ENCODE measurements at places on chromosomes 2 and 18.
A peak's percentile ranks its signal among the peaks of the same experiment; 100 is the strongest.

GRCh38 chr2:165067643-165068486 is 112.5 kb upstream of the SLC38A11 start:
- peak; percentile 1 for DNase-seq

DNA sequence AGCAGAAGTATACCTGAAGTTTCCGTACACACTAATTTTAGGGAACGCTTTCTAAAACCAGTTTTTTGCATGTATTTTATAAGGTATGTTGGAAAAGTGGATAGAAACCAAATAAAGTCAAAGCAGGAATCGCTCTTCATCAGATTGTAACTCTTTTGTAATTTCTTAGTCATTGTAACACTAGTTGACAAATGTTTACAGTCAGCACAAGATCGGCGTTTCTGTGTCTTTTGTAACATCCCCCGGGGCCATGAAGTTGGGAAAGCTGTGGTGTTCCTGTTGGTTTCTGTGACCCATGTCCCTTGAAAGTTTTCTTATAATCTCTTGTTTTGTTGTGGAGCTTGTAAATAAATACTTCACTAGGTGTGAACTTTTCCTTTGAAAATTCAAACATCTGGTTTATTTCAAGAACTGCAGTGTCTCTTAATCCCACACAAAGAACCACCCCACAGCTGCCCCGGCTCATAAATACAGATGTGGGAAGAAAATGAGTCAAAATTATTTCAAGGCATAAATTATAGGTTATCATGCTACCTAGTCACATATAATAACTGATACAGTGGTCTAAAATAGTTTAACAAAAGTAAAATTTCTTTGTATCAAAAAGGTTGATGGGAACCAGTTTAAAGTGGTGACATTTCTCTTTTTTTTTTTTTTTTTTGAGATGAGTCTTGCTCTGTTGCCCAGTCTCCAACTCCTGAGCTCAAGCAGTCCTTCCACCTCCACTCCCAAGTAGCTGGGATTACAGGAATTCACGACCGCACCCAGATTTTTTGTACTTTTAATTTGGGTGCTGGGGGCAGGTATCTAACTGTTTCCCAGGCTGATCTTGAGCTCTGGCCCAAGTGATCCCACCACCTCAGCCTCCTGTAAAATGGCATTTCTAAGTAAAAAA is 751 bp upstream of the NMI start:
- DNase-seq: no peak

GRCh38 chr2:230774348-230774951 is 61.8 kb downstream of the CAB39 start:
- no peak for DNase-seq

DNA sequence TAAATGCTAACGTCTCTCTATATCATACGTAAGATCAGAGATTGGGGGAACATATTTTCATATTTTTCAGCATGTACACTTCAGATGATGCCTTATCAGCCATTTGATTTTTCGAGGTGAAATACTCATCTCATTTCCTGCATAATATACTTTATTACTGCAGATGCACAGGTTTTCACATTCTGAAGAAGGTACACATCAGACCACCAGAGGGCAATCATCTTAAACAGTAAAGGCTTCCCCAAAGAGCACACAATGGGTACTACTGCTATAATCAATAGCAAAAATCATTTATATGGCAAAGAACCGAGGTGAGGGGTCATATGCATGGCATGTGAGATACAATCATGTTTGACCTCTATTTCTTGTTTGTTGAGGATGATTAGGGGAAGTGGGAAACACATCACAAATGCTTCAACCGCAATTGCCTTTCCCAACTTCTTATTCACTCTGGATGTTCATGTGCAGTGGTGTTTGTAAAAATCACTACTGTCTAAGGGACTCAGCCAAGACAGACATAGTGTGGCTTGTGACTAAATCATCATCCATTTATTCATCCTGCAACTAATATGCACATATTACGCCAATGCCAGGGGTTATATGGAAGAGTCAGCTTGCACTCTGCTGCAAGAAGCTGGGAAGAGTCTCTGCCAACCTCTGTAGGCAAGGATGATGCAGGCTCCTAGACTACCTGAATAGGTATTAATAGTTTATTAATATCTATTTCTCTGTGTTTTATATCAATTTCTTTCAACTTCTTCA is 118.7 kb downstream of the EPB41L3 start:
- no peak for DNase-seq

- DNase-seq: no peak
Measured at GRCh38 chr2:139225961-139226360, 445.8 kb upstream of the NXPH2 start.

GRCh38 chr2:26011990-26012856 is 21.7 kb upstream of the RAB10 start:
- no peak for DNase-seq

DNA sequence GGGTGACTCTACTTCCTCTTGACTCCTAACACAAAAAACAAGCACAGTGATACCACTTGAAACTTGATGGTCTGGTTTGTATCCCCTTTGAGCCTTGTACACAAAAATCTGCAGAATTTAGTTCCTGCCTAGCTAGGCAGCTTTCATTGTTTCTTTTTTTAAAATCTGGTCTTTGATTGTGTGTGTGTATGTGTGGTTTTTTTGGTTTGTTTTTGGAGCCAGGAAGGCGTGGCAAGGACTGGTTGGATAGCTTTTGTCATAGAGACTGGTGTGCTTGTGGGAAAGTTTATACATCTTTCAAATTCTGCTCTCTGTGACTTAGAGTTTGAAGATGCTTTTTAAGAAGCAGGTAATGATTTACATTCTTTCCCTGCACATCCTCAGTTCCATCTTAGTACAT is 127.4 kb downstream of the TANC1 start:
- DNase-seq: no peak

DNA sequence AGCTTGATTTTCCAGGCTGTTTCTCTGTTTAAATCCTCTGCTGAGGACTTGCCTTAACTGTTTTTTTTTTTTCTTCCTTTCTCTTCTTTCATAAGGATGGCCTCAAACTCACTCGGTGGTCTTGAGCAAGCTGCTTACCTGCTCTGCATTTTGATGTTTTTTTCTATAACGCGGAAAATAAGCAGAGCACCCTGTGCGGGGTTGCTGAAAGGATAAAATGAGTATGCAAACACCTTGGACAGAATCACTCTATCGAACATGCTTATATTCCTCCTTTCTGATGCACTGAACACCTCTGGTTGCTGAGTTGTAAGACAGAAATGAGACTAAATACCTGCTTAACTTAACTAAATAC is 41.1 kb upstream of the DSC1 start:
- DNase-seq: no peak

GRCh38 chr18:53567929-53568574 is 656.4 kb downstream of the MBD2 start:
- DNase-seq: no peak

DNA sequence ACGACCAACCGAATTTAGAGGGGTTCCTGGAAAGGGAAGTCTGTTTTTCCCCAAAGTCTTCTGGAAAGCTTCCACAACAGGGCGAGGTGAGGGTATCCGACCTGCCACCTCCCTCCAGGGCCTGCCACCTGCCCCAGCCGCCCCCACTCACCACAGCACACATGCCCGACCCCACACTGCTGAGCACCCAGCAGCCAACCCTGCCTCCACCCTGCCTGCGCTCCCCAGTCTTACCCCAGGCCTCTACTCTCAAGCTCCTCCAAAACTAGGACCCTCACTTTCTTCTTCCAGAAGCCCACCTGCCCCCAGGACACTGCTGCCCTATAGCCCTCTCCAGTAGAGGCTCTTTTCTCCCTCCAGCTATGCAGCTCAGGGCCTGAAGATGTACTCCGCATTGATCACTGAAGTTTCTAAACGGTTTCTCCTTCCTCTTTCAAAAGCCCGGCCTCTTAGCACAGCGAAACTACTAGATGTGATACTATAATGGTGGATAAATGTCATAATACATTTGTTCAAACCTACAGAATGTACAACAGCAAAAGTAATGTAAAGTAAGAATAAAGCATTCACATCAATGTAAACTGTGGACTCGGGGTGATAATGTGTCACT is 128.8 kb upstream of the SLC1A4 start:
- no peak for DNase-seq

GRCh38 chr2:25388491-25388890 is 46.8 kb upstream of the DNMT3A start:
- DNase-seq: no peak
